NCI-H187 (cell line): ENCODE measurements at places on chromosomes 5 and 9.

- DNase-seq: no peak
Measured at GRCh38 chr9:131666774-131667173, 73.1 kb downstream of the RAPGEF1 start.

DNA sequence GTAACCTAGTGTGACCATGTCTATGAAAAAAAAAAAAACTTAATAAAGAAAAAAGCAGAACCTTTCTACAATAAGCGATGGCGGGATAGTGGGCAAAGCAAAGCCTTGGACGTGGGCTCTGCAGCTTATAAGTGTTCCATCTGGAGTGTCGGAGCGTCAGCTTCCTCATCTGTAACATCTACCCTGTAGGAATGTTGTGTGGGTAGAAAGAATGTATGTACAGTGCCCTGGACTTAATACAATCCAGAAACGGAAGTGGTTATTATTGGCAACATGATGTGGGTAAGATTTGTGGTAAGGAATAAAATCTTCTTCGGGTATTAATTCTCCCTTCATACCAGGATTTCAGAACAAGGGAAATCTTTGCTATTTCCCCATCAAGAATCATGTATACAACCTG is 66.5 kb downstream of the SEMA5A start:
- DNase-seq: no peak

- DNase-seq: no peak
Measured at GRCh38 chr5:112125903-112126302, 293.2 kb downstream of the EPB41L4A start.

GRCh38 chr5:14561741-14562140 is 19.9 kb upstream of the OTULINL start:
- DNase-seq: no peak

- DNase-seq: no peak
Measured at GRCh38 chr5:35198686-35199085, 31.6 kb downstream of the PRLR start.

GRCh38 chr9:17361378-17361777 is 217.5 kb upstream of the SH3GL2 start:
- DNase-seq: no peak

DNA sequence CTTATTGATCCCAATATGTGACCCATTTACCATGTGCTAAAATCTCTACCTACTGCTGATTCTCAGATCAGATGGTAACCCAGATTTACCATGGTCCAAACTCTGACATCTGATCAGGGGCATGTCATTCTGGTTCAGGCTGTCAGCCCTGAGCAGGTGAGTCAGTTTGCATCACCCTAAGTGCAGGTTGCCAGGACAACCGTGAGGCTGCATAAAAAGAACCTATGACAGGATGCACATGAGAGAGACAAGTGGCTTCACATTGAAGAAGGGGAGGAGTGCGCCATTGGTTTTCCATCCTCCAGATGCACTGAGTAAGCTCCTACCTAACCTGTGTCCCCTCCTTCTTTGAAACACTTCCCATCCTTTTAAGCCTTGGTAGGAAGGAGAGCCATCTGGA is 801 bp upstream of the PRSS3 start:
- peak; percentile 37 for DNase-seq

DNA sequence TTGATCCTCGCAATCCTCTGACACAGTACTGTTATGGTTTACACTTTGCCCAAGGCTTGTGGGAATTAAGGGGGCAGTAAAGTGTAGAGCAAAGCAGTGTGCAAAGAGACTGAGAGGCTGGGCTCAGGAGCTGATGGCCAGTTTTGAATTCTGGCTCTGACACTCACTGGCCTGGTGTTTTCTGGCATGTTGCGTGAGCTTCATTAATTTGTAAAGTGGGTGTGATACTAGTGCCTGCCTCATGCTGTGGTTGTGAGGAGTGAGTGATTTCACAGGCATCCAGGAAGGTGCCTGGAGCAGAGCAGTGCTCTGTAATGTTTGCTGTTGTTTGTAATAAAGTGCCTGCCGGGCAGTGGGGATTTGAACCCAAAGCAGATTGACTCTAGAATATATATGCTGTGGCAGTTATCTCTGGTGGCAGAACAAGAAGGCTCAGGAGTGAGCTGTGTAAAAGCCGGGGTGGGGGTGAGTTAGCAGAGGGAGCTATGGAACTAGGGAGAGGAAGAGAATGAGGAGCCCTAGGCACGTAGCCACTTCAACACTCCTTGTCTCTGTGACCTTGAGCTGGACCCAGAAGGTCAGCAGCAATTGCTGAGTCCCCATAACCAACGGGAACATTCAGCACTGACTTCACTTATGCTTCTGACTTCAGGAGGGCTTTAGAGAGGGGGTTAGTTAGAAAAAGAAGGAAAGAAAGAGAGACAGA is 108.5 kb downstream of the DOCK2 start:
- no peak for DNase-seq

- no peak for DNase-seq
Measured at GRCh38 chr5:153168241-153168640, 322.2 kb upstream of the GRIA1 start.

GRCh38 chr5:115349001-115349817 is 52.8 kb upstream of the CCDC112 start:
- no peak for DNase-seq

DNA sequence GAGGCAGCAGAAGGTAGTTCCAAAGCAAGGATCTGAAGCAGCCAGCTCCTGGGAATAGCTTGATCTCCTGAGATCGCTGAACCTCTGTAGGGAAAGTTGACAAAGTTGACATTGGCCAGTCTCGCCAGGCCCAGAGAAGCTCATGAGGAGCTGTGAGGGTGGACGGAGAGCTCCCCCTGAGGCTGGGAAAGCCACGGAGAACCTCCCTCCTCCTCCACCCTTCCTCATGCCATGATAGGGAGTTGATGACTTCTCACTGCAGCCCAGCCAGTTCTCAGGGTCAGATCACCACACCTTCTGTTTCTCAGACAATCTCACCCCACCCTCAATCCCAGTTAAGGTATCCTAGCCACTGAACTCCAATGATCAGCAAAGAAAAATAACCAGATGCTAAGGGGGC is 30.4 kb upstream of the KCNV2 start:
- no peak for DNase-seq
